ENCODE measurements at places on chromosomes 11 and 22.
A peak's percentile ranks its signal among the peaks of the same experiment; 100 is the strongest.

GRCh38 chr11:100863080-100863581, 176.0 kb downstream of the ARHGAP42 start:
- no peak for DNase-seq

DNA sequence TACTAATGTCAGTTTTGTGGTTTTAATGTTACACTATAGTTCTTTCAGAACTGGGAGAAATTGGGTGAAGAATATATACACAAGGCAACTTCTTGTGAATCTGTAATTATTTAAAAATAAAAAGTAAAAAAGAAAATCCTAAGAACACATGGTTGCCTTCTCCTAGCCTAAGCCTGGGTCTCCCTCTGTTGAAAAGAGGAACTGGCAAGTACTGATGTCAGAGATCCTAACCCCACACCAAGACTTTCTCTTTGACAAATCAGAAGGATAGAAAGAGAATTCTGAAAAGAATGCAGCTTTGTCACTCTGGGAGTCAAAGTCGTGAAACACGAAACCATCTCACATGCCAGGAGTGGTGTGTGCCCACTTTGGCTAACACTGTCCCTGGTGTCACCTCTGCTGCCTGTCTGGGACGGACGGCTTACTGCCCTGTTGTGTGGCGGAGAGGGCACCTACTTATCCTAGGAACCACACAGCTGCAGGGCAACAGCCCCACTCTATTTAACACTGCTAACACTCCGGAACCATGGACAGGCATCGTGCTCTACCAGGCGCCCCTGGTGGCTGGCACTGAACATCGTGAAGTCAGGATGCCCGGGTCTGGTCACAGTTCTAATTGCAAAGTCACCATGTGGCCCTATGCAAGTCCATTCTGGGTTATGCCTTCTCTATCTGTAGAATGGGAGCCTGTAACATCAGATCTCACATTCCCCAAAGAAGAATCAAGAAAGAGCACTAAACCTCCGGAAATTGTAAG, 108.7 kb upstream of the CD82 start:
- DNase-seq, result peak; percentile 24

DNA sequence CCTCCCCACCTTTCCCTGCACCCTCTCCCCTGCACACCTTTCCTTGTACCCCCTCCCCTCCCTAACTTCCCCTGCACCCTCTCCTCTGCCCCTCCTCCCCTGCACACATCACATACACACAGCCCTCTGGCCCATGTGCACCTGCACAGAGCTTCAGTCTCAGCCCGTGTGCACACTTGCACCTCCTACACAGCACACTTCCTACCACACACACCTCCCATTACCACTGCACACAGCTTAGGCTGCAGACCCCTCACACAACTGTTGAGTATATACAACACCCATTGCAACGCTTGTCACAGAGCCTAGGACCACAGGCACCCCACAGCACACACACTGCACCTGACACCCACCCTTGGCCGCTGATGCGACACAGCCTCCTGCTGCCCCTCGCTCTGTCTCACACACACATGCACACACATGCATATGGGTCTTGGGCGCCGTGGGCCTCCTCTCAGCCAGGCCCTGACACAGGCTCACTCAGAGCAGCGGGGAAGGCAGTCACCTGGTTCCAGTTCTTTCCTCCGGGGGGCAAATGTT, 411 bp downstream of the SIGIRR start:
- no peak for DNase-seq

- DNase-seq, result no peak
Observed at GRCh38 chr11:26575946-26576345, 3.9 kb upstream of the MUC15 start.

GRCh38 chr11:110446594-110446993, 16.8 kb downstream of the FDX1 start:
- DNase-seq, result no peak

- no peak for DNase-seq
Observed at GRCh38 chr11:36586543-36586942, 7.8 kb upstream of the IFTAP start.

DNA sequence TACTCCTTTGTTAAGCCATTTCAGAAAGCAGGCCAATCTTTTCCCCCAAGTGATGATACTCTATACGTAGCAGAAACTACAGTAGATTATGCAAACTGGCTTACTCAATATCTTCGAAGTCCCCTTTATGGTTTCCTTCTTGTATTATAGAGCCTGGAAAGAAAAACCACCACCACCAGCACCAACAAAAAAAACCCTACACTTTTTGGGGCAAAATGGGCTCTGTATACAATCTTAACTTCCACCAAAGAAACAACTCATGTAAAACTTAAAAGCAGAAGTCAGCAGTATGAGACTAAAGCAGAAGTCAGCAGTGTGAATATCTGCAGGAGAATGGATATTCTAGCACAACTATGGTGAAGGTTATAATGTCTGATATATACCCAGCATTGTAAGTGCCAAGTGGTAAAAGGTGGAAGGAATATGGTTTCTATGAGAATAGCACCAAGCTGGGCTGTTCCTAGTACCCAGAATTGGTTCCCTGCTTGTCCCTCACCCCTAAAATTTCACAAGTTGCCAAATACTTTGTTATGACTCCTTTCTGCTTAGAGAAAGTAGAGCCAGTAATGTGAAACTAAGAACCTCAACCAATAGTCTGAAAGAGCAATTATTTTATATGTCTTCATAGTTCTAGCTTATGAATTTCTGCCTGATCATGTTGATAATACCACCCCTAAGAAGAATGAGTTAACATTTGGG, 252.1 kb downstream of the SBF2 start:
- DNase-seq, result no peak

DNA sequence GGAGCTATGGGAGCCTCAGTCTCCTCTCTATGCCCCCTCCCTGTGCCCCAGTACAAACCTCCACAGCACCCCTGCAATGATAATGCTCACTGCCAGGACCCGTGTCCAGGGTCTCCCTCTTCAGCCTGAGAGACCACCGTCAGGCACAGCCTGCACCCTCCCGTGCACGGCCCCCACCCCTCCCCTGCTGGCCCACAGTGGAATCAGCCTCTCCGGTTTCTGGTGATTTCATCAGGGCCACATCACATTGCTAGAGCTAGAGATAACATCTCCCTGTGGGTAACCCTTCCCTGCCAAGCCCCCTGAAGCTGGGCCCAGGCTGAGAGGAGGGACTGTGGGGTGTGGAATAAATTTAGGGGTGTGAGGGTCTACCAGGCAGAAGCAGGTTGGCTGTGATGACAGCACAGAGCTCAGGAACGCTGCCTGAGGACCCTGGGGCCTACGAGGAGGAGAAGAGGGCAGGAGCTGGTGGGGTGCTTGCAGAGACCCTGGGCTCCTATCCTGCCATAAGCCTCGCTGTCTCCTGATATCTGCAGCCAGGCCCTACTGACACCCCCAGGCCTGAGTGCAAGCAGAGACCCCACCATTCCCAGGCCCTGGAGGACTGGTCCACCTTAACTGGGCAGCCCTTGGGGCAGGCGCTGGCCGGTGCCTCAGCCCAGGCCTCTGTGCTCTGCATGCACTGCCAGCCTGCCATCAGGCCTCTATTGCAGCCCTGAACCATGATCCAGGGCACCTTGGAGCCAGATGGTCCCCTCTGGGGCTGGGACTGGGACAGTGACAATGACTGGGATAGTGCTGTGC, at the start of gene KLHDC7B:
Gene KLHDC7B (plus strand): TSS at position 378 of the 804 bp plus-strand sequence. CDS start 345 bp downstream, at position 723.
- DNase-seq, result no peak

DNA sequence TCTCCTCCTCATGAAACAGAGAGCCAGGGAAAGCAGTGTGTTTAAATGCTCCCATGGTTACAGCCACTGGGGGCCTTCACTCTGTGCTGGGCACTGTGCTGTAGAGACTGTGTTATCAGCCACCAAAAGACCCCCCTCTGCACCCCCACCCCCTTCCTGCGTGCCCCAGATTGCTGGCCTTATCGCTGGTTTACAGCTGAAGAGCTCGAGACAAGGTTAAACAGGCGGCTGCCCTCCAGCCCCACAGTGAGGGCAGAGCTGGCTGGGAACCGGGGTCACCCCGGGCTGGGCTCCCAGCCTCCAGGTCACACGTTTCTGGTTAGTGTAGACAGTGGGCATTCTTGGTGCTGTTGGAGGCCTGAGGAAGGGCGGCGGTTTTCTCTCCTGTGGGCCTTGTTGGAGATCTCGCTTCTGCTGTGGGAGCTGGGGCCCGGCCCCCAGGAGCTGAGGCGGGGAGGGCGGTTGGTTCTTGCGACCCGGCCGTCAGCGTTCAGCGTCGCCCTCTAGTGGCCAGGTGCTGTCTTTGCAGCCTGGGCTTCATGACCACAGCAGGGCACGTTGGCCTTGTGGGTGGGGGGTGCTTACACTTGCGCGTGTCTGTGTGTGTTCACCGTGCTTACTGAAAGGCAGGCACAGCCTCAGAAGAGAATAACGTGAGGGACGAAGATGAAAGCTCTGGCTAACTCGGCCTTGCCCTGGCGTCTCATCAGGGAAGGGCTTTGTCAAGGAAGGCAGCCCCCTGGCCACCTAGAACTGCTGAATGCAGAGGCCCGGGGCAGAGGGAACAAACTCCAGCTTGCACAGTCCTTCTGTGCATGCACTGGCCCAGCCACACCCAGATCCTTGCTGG, 40.8 kb downstream of the TBC1D22A start:
- no peak for DNase-seq

GRCh38 chr11:61102667-61103571, 630 bp downstream of the CD5 start:
- DNase-seq, result no peak

- no peak for DNase-seq
Observed at GRCh38 chr11:121112498-121113455, 11.7 kb downstream of the TECTA start.

- no peak for DNase-seq
Observed at GRCh38 chr11:102347462-102348370, 702 bp downstream of the BIRC2 start.

GRCh38 chr22:31826443-31826842, 72.6 kb downstream of the DEPDC5 start:
- no peak for DNase-seq

DNA sequence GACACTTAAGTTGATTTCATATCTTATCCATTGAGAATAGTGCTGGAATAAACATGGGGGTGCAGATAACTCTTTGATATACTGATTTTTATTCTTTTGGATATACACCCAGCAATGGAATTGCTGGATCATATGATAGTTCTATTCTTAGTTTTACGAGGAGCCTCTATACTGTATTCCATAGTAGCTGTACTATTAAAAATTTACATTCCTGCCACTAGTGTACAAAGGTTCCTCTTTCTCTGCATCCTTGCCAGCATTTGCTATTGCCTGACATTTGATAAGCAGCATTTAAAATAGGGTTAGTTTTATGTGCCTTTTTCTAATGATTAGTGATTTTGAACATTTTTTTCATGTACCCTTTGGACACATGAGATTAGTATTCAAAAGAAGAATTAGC, 554.2 kb downstream of the JRKL start:
- DNase-seq, result no peak
